Caco-2 (cell line): ENCODE measurements at places on chromosomes 12 and 14. TPM values are rescaled to one million over a fixed set of nuclear protein-coding genes. Genes with fewer than 3 reads are reported as not detected.

- DNase-seq: no peak
These were observed 75.6 kb downstream of the MED13L start for GRCh38 chr12:116201908-116202307.

GRCh38 chr14:100755649-100756048, 29.0 kb downstream of the DLK1 start:
- no peak for DNase-seq

DNA sequence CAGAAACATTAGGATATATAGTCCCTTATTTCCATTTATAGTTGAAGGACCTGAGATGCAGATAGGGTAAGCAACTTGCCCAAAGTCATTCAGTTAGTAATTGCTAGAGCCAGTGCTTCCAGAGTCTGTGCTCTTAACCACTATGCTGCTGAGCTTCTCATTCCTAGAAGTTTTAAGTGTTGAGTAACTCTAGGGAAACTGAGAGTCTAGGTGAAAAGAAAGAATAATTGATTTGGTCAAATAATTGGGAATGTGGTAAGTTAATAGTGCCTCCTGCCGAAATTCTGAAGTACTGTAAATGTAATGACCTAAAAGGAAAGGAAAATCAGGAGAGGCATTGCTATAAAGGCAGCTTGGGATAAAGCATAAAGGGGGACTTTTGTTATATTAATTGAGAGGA, 14.1 kb downstream of the PYROXD1 start:
- no peak for DNase-seq

DNA sequence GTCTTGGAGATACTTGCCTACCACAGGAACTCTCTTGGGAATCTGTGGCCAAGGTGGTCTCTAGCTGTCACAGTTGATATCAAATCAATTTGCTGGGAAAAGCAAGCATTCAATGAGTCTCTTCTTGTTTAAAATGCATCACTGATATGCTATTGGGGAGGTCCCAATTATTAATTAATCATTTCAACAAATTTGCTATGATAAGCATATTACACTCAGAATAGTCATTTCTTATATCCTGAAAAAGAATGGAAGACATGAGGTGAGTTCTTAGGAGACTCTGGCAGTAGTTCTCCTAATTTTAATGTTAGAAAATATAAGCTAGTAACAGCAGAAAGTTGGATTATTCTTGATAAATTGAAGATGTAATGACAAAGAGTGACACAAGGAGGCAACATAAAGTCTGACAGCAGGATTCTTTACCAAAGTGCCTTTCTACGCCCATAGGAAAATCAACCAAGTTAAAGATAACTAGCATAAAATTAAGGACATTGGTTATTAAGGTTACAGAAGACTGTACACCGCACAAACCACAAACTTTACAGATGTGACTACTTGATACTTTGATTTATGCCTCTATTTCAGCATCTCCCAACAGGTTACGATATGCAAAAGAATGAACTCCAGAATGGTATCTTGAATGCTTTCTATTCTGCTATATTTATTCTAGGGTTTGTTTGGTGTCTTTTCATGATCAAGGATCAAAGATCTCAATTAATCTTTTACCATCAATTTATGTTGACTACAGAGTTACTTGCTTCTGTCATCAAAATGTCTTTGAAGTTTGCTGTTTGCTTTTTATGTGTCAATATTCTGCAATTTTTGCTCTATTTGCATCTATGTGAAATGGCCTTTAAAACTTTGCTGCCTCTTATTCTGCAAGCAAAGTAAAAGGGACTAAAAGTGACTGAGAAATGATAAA, 349.6 kb upstream of the CLEC14A start:
- no peak for DNase-seq

DNA sequence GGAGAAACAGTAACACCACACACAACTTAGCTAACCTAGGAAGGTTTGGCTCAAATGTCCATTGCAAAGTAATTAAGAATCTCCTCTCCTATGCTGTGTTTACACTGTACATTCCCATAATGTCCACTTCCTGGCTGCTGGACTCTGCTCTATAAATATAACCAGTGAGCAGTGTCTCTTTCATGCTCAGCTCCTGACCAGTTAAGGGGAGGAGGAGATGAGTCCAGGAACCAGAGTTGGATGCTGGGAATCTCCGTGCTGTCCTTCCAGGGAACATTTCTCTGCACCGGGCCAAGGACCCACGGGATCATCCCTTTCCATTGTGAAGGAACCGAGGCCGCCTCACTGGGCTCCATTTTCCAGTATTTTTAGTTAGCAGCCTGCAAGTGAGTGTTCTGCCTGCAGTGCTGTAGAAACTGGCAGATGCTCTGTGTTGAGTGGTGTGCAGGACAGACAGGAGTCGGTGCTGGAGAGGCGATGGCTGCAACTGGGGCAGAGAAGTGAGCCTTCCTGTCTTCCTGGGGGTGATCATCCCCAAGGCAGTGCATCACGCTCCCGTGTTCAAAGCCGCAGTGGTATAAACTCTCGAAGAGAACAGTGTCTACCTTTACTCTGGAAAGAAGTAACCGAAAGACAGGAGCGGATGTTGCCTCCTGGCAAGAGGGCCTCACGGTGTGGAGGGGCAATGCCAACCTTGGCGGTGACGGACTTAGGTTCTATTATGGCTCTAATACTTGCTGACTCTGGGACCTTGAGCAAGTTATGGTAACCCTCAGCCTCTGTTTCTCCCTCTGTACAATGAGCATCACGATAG, 195.5 kb downstream of the CACNA1C start:
- no peak for DNase-seq

GRCh38 chr12:98893675-98894411, 248.8 kb downstream of the APAF1 start:
- no peak for DNase-seq

- DNase-seq: no peak
These were observed 53.4 kb downstream of the ZFC3H1 start for GRCh38 chr12:71610031-71610795.

DNA sequence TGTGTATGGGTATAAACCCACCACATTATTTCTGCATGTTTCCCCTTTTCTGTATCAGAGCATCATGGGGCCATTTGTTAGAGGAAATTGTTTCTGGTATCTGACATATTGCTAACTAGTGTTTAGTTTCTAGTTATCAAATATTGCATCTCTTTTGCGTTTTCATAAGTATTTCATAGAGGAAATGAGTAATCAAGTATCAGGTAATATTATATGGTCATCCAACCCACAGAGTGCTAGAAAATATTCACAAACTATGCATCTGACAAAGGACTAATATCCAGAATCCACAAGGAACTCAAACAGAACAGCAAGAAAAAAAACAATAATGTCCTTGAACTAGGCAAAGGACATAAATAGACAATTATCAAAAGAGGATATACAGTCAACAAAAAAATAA, 258.9 kb upstream of the LRIG3 start:
- DNase-seq: no peak

ADCY4 gene
- 0.57 and 0.60 TPM in 2 replicates for total RNA-seq

PRKD1 gene
- 0.36 and 0.49 TPM in 2 replicates for total RNA-seq

PLBD1 gene
- total RNA-seq: 21.1 and 21.4 TPM in 2 replicates

PTPRB gene
- 0.42 and 0.73 TPM in 2 replicates for total RNA-seq

PLEKHG7 gene
- 0.12 and 0.23 TPM in 2 replicates for total RNA-seq

SPX gene
- total RNA-seq: 6.4 and 6.9 TPM in 2 replicates
